ENCODE measurements at places on chromosomes 1 and 21.

DNA sequence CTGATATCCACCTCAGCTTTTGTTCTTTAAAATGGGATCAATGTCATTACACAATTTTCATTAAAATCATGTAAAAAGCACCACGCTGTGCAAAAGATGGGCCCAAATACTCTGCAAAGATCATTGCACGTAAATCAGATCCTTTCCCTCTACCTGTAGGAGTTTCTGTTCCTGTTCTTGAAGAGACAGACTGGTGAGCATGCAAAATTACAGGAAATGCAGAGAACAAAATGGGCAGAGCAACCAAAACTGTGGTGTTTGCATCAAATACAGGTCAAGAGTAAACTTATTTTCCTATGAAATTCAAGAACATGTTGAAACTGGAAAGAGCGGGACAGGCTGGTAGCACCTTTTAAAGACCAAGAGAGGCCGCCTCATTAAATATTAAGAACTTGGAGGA is 294.9 kb upstream of the ADGRL2 start:
- DNase-seq = no peak

- no peak for DNase-seq
These were observed 51.2 kb downstream of the MRPL39 start for GRCh38 chr21:25556091-25556490.

GRCh38 chr1:117590273-117590925 is 15.4 kb upstream of the TENT5C start:
- DNase-seq = no peak

DNA sequence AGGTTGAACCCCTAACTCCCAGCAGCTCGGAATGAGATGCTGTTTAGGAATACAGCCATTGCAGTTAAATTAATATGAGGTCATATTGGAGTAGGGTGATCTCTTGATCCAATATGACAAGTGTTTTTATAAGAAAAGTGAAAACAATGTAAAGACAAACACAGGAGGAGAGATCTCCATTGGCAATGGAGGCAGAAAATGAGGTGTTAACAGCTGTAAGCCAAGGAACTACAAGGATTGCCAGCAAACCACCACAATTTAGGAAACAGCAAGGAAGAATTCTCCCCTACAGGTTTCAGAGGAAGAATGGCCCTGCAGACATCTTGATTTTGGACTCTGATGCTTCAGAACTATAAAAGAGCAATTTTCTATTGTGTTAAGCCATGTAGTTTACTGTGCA is 774.3 kb downstream of the MRPL39 start:
- DNase-seq = no peak

DNA sequence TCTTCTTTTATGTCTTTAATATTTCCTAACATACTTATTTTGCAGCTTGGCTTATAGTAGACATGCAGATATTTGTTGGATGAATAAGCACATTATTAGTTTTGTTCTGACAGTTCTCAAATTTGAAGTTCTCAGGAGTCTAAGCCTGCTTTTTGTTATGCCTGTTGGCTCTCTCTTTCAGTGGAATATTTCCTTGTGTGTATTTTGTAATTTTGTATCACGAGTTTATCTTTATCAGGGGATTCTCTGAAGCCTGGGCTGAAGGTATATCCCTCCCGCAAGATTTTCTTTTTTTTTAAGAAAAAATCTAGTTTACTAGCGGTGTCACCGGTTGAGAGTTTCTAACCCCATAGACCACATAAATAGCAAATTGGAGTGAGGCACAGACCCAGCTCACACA is 105.9 kb downstream of the RGL1 start:
- no peak for DNase-seq

DNA sequence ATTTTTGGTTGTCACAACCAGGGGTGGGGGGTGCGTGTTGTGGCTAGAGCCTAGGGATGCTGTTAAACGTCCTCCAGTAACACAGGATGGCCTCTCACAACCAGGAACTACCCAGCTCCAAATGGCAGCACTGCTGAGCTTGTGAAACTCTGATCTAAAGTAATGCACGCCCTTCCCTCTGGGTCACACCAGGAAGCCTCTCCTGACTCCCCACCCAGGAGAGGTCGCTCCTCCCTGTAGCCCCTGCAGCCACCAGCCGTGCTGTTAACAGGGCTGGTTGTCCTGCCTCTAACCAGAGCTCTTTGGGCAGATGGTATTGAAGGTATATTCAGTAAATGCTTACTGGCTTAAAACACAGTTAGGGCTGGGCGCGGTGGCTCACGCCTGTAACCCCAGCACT is 73.2 kb downstream of the NKAIN1 start:
- DNase-seq = no peak
